ENCODE measurements at places on chromosomes 12 and 14.

GRCh38 chr14:66884149-66884548 lies 305.1 kb upstream of the GARIN2 start:
- DNase-seq: no peak

GRCh38 chr12:114662512-114663177 lies 21.3 kb downstream of the TBX3 start:
- peak; percentile 70 for DNase-seq

DNA sequence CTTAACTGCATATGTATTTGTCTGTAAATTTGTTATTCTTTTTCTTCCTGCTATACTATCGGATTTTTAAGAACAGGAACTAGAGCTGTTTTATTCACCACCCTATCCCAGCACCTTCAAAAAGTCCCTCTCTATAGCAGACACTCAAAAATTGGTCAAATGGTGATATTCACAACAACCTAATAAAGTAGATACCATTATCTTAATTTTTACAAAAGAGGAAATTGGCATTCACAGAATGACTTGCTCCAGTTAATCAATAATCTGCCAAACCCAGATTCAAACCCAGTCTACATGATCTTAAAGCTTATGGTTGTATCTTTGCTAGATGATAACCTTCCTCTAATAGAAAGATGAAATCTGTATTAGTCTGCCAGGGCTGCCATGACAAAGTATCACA lies 426.6 kb downstream of the EGLN3 start:
- DNase-seq: no peak

- DNase-seq: no peak
Observed at GRCh38 chr14:41404126-41404525, 202.6 kb upstream of the LRFN5 start.

DNA sequence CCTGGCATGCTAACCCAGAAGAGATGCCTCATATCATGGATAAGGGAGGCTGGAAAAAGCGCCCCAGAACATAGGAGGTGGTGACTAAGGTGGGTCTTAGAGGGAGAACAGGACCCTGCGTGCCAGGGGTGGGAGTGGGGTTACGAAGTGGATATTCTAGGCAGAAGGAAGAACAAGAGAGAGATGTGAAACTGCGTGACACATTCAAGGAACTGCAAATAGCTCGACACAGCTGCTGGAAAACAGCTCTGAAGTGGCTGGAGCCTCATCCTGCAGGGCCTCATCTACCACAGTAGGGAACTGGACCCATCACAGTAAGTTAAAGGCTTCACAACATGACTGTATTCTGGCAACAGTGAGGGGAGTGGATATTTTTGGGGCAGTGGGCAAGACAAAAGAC lies 61.1 kb downstream of the RNF34 start:
- DNase-seq: no peak

GRCh38 chr14:65229748-65230728 lies 127.7 kb upstream of the MAX start:
- peak; percentile 94 for DNase-seq

GRCh38 chr14:56590535-56590960 lies 10.9 kb downstream of the TMEM260 start:
- no peak for DNase-seq

DNA sequence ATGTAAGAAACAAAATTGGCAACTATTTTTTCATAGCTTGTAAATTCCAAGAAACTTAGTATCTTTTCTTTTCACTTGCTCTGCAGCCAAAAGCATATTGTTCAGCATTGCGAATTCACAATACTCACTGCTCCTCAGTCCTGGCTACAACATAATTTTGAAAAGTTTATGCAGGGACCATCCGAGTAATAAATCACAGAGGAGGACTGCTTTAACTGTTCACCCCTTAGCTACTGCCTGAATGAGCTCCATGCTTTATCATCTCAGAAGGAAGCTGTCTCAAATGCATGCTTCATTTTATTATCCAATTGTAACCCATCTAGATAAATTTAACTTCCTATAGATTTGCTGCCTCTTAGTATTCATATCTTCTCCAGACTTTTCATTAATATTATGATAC lies 827.8 kb downstream of the DIO2 start:
- DNase-seq: no peak

DNA sequence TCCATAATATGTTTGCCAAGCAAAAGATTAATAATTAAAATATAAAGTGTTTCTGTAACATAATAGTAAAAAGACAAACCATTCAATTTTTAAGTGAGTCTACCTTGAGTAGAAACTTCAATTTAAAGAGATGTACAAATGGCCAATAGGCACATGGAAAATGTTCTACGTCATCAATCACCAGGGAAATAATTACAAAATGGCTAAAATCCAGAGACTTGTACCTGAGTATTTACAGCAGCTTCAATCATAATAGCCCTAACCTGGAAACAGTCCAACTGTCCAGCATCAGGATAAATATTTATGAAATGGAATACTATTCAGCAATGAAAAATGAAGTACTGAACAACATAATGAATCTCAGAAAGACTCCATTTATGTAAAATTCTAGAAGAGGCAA lies 95.5 kb upstream of the FAR2 start:
- DNase-seq: no peak

- DNase-seq: no peak
Observed at GRCh38 chr14:103070971-103071542, 13.0 kb upstream of the LBHD2 start.

DNA sequence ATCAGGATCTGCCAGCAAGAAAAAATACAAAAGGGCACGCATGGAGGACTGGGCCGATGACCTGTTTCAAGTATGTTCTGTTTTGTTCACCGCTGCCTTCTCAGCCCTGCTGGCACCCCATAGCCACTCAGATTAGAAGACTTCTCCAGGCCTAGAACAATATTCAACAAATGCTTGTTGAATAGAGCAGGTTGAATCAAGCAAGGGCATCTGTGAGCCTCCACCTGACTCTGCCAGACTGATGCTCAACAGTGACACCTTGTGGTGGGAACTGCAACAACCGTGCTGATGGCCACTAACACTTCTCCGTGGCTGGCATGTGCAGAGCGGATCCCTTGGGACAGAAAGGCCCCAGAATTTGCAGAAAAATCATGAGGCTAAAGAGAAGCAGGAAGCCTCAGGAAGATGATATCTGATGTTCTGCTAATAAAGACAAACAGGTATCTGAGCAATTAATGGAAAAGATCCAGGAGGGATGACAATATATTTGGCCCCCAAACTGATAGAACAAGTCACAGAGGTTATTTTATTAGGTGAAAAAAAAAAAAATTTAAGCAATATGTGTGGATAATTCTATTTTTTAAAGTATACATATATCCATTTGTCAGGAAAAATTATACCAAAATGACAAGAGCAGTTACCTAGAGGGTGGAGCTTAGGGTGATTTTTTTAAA lies 114.3 kb downstream of the KSR2 start:
- DNase-seq: peak; percentile 54

DNA sequence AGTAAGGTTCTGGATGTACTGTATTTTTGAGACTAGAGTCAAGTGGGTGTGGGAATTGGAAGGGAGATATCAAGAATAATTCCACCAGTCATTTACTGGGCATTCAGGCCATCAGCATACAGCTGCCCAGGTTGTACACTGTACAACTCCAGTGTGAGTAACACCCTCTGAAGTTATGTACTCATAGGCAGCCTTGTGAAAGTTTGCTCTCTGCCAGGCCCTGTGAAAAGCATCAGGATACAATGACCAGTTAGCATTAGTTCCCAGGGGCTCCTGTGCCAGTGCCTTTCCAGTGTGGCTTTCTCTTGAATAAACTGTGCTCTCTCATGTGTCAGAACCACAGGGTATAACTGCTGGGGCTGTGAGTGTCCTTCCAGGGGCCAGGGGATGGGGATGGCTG lies 89.7 kb downstream of the LGMN start:
- DNase-seq: no peak

GRCh38 chr12:122381021-122381420 lies 41.4 kb downstream of the CLIP1 start:
- DNase-seq: no peak

DNA sequence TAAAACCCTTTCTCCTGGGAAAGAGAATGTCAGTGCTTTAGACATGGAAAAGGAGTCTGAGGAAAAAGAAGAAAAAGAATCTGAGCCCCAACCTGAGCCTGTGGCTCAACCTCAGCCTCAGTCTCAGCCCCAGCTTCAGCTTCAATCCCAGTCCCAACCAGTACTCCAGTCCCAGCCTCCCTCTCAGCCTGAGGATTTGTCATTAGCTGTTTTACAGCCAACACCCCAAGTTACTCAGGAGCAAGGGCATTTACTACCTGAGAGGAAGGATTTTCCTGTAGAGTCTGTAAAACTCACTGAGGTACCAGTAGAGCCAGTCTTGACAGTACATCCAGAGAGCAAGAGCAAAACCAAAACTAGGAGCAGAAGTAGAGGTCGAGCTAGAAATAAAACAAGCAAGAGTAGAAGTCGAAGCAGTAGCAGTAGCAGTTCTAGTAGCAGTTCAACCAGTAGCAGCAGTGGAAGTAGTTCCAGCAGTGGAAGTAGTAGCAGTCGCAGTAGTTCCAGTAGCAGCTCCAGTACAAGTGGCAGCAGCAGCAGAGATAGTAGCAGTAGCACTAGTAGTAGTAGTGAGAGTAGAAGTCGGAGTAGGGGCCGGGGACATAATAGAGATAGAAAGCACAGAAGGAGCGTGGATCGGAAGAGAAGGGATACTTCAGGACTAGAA lies 6.1 kb downstream of the PNN start:
- DNase-seq: no peak

DNA sequence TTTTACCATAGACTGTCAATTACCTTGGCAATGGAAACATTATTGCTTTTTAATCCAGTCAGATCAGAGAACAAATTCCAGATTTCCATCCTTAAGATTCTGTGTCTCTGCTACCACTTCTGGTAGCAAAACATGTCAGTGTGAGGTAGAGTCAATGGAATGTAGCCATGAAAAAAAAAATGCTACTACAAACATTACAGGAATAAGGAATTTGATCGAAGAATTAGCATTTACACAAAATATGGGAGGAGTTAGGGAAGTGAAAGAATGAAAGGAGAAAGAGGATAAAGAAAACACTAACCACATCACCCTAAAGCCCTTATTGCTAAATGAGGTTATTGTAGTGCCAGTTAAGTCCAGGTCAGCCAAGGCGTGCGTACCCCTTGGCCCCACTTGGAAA lies 9.2 kb downstream of the MED21 start:
- DNase-seq: no peak

DNA sequence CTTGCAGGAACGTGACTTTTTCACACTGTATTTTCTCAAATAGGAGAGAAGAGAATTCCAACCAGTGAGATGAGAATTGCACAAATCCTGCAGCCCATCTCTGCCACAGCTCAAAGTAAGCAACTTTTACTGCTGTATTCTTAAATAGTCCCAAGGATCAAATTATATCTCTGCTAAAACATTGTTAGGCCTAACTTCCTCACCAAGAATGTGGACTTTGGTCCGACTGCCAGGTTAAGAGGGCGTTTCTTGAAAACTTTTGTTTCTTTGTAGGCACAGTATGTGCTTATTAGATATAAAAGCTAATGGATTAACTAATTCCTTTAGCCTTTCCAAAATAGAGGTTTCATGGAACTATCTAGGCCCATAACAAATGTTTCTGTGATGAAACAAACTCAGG lies 61.4 kb upstream of the IFNG-AS1 start:
- no peak for DNase-seq

All from NCI-H345 (cell line).